Activated CD4-positive, alpha-beta T cell treated with anti-CD3 and anti-CD28 coated beads for 36 hours (primary cell): ENCODE measurements at places on chromosomes 2 and 18. TPM values are rescaled to one million over a fixed set of nuclear protein-coding genes. Genes with fewer than 3 reads are reported as not detected.
A peak's percentile ranks its signal among the peaks of the same experiment; 100 is the strongest.

DNA sequence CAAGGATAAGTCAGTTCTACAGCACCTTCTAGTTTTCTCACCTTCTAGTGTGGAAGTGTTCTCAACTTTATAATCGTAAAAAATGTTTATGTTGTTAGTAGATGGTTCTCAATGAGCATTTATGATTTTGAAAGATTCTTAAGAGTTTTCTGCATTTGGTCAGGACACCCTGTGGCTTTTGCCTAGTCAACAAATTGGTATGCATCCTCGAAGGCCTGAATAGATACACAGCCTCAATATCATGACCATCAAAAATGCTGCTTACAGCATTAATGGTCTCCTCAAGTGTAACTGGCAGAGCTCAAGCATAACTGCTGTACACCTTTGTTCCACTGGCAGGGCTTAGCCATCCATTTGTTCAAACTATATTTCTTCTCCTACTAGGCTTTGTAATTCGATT lies 96.7 kb downstream of the CRACDL start:
- DNase-seq = no peak

Gene MC5R
- total RNA-seq = not detected

DNA sequence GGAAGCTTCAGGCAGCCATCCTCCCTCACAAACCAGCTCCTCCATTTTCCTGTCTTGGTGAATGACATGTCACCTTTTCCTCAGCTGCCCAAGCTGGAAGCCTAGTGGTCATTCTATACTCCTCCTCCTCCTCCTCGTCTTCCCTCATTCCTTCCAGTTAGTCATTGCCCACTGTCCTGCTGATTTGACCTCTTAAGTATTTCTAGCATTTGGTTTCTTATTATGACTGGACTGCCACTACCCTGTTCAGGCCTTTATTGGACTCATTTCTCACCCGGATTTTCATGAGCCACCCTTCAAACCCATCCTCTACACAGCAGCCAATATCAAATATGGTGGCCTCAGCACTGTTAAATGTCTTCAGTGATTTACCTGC lies 21.9 kb upstream of the MGAT5 start:
- no peak for DNase-seq

GRCh38 chr2:32752952-32753351 lies 125.1 kb downstream of the TTC27 start:
- no peak for DNase-seq

Gene MPV17
- 93.4 TPM for total RNA-seq

DNA sequence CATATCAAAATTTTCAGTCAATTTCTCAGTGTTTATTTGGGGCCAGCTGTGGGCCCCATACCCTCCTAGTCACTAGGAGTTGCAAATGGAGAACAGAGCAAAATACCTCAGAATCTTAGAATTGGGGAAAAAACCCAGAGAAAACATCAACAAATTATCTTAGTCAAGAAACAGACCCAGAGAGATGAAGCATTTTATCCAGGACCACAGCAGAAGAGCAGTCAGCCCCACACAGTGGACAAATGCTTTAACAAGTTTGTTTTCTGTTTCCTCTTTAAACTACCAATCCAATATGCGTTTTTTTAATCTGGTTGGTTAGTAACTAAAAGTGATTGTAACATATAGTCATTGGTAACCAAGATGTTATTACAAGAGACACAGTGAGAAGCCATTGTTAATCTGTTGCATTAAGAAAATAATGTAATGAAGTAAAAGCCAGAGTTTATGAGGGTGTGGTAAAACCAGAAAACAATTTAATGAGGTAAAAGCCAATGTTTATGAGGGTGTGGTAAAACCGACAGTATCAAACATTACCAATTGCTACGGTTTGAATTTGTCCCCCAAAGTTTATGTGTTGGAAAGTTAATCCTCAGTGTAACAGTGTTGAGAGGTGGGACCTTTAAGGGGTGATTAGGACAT lies 60.7 kb upstream of the COX7A2L start:
- DNase-seq = no peak

DNA sequence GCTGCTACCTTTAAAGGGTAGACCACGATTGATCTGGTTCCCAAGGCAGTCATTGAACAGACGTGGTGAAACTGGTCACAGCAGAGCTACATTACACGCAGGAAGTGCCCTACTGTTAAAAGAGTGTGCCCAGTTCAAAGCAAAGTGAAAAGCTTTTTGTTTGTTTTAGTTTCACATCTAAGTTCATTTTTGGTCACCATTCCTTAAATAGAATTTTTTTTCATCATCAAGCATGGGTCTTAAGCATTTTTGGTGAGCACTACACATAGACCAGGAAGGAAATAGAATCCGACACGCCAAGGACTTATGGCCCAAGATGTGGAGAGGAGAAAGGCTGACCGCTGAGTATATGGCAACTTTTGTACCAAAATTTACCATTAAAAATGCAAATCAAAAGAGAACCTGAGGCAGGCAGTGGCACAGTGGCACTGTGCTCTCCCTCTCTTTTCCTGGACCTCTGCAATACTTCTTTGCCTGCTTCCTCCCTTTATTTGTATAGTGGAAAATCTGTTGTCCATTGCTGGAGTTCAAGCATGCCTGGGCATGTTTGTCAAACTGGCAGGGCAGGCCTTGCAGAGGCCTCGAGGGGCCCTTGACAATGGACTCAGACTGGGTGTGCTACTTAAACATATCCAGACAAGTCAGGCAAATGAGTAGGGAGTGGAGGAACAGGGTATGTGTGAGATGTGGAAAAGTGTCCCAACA lies 42.6 kb upstream of the HNRNPA3 start:
- DNase-seq = peak; percentile 35

- DNase-seq = no peak
Observed at GRCh38 chr2:24269265-24269664, 91.1 kb downstream of the ITSN2 start.

- no peak for DNase-seq
Observed at GRCh38 chr18:46213295-46213694, 109.1 kb downstream of the HAUS1 start.

GRCh38 chr18:35868915-35869314 lies 103.6 kb upstream of the RMP24 start:
- DNase-seq = no peak

Gene PTPRM
- 14.0 TPM for total RNA-seq

Gene RNU2-63P
- 8.5 TPM for total RNA-seq

DNA sequence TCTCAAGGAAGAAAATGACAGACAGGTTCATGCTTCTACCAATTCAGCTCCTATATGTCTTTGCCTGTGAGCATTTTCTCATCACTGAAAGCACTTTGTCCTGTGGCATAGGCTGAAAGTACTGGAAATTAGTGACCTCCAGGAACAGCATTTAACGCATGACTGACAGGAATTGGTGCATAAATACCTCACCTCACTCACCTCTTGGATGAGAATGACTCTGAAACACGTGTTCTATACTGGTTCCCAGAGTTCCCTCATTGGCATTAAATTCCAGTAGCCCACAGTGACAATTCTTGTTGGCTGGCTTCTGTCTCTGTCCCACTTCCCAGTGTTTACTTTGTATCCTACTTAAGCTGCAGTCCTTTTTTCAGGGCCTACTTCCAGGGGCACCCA lies 83.4 kb upstream of the MAPRE2 start:
- DNase-seq = no peak

Gene RGPD3
- 0.05 TPM for total RNA-seq

Gene CD207
- not detected for total RNA-seq

Gene KCNJ3
- total RNA-seq = not detected

Gene RALB
- 34.0 TPM for total RNA-seq

DNA sequence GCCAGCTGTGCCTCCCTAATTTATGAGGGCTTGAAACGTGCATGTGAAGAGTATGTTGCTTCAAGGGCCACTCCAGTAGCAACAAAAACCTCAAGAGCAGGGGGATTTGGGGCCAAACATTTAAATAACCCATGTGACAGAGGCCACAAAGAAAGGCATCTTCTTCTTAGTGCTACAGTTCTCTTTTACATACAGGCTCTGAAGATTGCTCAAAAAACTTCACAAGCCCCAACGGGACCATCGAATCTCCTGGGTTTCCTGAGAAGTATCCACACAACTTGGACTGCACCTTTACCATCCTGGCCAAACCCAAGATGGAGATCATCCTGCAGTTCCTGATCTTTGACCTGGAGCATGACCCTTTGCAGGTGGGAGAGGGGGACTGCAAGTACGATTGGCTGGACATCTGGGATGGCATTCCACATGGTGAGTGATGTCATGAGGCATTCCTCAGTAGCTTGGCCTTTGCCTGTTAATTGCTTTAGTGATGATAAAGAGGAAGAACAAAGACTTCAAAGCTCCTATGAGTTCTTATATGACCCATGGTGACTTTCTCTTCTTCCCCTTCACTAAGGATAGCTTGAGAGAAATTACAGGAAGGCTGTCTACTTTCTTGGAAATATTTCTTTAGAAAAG lies 40.1 kb downstream of the NRP2 start:
- no peak for DNase-seq

GRCh38 chr2:45156605-45157004 lies 147.4 kb upstream of the SIX2 start:
- no peak for DNase-seq
